ENCODE measurements at places on chromosomes 5 and 9.

GRCh38 chr9:121720311-121721057 lies 69.0 kb downstream of the DAB2IP start:
- DNase-seq, result no peak

GRCh38 chr9:970151-970996 lies 6.1 kb upstream of the DMRT3 start:
- no peak for DNase-seq

DNA sequence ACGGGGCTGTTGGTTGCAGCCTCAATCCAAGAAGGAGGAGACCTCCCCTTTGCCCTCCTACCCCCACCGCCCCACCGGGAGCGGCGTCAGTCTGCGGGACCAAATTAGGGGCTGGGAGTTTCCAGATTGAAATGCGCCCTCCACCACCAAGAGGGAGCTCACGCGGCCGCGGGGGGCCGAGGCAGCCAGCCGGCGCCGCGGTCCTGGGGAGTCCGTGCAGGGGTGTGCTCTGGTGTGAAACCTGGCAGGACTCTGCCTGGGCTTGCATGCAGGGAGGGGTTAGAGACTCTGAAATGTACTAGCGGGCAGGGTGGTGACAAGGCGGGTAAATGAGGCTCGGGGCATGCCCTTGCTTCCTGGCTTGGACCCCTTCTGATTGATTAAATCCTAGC lies 989 bp upstream of the FBN2 start:
- DNase-seq, result no peak

DNA sequence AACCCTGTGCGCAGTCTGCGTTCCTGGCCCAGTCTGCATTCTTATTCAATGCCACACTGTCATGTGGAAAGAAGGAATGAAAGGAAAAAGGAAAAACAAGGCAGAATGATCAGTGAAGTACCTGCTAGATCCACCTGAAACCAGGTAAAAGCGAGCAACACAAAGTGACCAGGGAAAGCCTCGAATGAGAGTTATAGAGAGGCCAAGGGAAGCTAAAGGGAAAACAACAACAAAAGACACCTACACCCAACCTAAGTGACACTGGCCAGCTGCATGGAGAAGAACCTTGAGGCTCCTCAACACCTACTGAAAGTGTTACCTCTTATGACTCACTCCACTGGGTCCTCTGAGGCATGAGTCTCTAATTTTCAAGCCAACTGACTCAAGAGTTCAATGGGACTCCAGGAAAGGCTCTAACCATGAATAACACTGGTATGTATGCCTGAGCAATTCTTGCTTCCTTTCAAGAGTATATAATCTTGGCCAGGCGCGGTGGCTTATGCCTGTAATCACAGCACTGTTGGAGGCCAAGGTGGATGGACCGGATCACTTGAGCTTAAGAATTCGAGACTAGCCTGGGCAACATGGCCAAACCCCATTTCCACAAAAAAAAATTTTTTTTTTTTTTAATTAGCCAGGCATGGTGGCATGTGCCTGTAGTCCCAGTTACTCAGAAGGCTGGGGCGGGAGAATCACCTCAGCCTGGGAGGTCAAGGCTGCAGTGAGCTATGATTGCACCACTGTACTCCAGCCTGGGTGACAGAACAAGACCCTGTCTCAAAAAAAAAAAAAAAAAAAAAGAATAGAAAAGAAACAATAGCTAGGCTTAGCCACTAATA lies 29.0 kb downstream of the MTMR12 start:
- DNase-seq, result no peak

DNA sequence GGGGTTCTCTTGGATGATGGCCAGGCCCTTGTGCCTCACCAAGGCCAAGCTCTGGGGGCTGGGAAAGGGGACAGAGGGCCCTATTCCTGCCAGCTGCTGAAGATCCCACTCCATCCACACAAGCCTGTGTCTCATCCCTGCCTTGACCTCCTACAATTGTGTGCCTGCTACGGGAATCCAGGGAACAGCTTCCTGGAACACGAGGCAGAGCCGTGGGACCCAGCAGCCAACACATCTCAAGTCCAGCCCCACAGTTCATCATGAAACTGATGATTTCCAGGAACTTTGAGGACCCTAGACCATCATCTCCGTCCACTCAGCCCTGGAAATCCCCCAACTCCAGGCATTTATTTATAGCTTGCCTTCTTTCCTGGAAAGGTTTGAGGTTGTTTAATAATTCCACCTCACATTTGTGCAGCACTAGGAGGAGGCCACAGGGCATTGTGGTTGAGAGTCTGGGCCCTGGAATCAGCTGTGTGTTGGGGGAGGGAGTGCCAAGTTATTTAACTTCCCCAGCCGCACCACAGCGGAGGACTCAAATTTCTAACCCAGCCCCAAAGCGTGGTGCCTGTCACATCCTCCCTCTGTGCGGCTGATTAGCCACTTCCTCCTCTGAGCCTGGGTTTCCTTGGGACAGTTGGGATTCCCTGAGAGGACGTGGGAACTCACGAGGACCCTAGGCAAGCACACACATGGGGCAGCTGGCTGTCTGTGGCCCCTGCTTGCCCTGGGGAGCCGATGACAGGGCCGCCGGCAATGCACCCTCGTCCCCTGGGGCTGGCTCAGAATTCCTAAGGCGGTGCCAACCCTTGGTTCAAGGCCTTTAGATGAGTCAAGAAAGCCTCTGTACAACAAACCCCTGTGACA lies 58.2 kb upstream of the GGTA1 start:
- no peak for DNase-seq

- no peak for DNase-seq
Observed at GRCh38 chr9:121748074-121748473, 96.6 kb downstream of the DAB2IP start.

DNA sequence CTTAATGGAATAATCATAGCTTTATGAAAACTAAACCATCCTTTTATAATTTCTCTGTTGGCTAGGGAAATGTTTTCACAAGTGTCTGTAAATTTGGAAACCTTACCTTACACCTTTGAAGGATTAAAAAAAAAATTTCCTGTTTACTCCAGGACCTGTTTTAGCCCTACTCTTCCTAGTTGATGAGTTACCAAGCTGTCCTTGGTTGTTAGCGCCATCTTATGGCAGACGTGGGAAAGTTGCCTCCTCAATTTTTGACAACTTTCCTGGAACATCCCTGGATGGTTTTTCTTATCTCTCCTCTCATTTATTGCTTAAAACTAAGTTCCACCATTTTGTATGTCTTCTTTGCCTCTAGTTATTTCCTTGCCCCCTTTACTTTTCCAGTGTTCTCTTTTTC lies 25.7 kb downstream of the ZSWIM6 start:
- DNase-seq, result no peak

DNA sequence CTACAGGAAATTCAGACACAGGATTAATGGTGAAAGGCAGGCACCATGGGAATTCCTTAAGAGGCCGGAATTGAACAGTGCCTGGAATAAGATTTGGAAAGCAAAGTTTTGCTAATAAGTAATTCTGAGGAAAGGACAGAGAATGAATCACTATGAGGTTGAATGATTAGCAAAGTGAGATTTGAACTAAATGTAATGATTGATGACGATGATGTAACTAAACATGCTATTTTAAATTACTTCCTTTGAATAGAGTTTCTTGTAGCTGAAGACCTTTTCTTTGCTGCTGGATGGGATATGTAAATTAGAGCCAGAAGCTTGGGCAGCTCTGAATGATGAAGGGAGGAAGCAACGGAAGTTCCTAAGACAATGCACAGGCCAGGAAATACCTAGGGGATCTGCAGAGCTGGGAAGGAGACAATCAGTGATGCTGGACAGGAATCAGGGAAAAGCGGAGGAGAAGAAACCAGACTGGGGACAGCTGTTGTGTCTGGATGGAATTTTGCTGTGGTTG lies 482.0 kb downstream of the PSAT1 start:
- no peak for DNase-seq

GRCh38 chr9:120654272-120654671 lies 60.0 kb downstream of the MEGF9 start:
- DNase-seq, result no peak

DNA sequence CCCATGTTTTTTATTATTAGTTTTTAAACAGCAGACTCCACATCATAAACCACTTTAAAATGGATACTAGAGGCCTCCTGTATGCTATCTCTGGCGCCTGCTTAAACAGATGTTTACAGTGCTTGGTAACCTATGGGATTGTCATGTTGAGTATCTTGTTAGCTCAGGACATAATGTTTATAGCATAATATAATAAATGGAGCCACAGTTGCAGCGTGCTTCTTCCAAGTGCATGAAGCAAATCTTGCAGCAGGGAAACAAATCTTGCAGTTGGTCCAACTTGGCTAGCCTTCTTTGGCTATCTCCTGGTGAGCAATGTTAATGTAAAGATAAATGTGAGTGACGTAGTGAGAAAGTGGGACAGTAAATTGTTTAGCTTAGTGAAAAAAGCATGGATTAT lies 2.8 kb downstream of the GHR start:
- no peak for DNase-seq

DNA sequence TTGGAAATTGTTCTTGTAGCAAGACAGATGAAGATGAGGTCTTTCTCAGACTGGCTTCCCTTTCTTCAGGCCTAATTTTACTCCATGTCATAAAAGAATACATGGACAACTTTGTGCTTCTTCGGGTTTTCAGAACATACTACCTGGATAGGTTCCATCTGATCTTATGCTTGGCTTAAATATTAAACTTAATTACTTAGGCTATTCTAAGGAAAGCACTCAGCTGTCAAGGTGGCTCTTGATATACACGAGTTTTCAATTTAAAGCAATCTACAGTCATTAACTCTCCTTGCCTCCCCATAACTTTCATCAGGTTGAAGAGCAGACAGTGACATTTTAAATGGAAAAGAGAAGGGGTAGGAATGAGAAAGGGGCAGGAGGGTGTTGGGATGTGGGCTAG lies 9.5 kb upstream of the PPP3R2 start:
- DNase-seq, result no peak

DNA sequence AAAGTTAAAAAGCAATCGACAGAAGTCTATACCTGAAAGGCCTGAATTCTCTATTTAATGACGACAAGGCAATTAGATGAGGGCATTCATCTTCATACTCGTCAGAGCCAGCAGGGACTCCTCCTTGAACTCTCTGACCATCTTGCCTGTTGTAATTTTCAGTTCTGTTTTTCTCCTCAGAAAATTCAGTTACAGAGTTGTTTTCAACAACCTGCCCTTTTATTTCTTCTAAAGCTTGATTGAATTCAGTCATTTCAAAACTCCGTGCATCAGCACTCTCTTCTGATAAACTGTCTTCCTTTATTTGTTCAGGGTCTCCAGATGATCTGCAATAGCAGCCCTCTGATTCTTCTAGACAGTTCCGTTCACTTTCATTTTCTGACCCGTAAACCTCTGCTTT lies 15.6 kb downstream of the RIOK2 start:
- no peak for DNase-seq

DNA sequence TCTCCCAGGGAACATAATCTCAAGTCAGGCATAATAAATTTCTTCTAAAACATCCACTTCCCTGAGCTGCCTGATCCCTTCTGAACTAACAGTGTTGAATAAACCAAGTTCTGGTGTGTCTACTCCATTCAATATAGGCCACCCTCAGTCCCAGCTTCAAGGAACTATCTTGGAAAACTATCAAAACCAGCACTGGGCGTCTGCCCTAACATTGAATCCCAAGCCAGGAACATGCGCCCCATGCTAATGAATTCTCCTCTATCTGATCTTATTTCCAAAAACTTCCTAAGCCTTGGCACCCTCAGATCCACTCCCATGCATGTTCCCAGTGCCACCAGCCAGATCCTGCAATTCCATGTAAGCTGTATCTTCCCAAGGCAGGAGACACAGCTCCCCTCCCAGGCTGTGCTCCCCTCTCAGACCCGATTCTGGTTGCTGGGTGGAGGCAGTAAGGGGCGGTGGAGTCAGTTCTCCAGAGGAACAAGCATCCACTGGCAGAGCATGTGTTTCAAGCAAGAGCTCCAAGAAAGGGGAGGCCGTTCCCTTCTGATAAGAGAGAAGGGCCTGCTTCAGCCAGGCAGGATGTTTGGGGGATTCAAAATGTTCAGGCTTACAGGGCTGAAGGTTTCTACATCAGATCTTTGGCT lies 13.1 kb upstream of the FOXI1 start:
- no peak for DNase-seq

GRCh38 chr9:22241611-22242010 lies 205.0 kb upstream of the DMRTA1 start:
- no peak for DNase-seq

- no peak for DNase-seq
Observed at GRCh38 chr9:19901586-19901985, 112.7 kb upstream of the SLC24A2 start.

DNA sequence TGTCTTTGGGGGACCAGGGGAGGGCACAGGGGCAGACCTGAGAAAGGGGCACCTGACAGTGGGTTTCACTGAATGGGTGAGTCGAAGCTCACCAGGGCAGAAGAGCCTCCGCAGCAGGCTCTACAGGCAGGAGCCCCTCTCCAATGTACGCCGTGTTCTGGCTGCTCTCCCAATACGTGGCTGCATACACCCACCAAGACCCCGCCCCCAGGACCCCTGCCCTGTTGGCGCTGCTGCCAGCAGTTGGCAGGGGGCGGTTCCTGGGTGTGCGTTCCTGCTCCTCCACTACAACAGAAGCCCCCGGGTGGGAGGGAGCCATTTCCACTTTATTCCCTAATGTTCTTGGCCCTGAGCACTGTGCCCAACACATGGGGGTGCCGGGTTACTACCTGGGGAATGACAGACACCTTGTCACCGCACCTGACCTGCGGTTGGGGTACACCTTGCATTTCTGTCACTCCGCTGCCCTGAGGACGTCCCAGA lies 30.3 kb downstream of the SARDH start:
- no peak for DNase-seq

GRCh38 chr5:168680395-168680794 lies 101.2 kb upstream of the PANK3 start:
- no peak for DNase-seq

DNA sequence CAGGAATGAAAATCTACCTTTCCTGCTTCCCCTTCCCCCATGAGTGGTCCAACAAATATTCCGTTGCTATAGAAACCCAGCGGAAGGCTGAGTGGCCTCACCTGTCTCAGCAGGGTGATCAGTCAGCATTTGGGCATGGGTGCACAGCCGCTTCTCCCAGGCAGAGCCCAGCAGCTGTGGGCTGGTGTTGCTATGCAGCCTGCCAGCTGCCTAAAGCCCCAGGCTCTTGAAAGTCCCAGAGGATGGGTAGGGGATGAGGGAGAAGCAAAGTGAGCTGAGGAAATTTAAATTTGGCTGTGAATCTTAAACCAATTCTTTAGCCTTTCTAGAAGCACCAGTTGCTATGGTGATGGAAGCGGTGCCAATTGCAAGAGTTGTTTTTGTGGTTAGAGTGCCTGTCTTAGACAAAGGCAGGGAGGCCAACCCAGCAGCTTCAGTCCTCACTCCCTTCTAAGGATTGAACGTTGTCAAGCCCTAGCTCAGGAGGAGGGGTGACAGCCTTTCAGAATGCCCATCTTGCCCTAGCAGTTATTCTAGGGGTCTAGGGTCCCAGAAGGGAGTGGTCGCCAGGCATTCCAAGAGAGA lies 151.5 kb upstream of the PITX1 start:
- no peak for DNase-seq

All from cortex of kidney (tissue), 1 donor.